Stimulated activated CD8-positive, alpha-beta memory T cell treated with anti-CD3 and anti-CD28 coated beads, Interleukin-7, amount 100 ng/mL, for 48 hours (primary cell): ENCODE measurements at places on chromosomes 5 and 9.

DNA sequence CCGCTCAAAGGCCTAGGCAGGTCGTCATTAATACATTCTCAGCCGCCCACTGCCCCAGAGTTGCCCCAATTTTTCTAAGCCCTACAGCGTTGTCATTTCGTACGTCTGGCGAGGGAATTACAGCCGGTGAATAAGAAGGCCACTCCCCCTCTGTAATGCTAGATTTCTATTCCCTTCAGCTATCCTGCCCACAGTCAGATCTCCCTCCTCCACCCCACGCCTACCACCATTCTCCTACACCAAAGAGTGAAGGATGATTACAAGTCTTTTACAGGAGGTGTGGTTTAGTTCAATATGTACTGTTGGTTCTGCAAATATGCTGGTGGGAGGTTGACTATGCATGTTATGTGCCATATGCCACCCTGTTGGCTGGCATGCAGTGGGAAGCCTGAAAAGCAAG, 83.7 kb upstream of the SMIM15 start:
- DNase-seq, result no peak

GRCh38 chr5:56155992-56156584, 77.0 kb downstream of the ANKRD55 start:
- no peak for DNase-seq

DNA sequence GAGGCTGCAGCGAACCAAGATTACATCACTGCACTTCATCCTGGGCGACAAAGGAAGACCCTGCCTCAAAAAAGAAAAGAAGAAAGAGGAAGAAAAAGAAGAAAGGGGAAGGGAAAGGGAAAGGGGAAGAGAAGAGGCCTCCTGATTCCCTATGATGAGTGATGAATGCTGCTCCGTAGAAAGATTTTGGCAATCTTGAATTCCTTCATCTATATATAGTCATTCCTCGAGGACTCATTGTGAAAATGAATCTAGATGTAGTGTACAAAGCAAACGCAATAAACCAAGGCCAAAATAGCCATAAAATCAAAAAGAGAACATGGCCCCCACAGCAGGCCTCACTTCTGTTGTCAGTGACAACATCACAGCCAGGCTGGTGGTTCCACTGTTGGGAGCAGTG, 218.0 kb downstream of the DCP2 start:
- DNase-seq, result no peak

- no peak for DNase-seq
Observed at GRCh38 chr5:1432296-1432695, 12.9 kb downstream of the SLC6A3 start.

DNA sequence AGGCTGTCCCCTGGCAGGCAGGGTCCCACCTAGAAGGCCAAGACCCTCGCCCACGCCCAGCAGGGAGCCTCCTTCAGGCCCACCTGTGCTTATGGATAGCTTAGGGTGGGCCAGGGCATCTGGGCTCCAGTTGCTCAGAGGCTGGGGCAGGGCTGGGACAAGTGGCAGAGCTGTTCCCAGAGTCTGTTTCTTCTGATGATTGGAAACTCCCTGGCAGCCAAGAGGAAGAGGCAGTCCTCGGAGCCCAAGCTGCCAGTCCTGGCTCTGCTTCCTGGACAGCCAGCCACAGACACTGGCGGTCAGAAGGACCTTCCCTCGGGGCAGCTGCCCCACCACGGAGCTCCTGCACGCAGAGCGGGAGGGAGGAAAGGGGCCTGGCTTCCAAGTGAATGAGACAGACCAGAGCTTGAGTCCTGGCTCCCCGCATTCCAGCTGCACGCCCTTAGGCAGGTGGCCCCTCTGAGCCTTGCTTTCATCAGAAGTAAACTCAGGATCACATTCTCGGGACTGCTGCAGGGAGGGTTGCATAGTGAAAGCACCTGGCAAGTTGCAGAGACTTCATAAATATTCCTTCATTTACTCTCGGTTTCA, 37.9 kb upstream of the GABRP start:
- DNase-seq, result no peak
